WTC11 (cell line): ENCODE measurements at places on chromosomes 2 and 18.
A peak's percentile ranks its signal among the peaks of the same experiment; 100 is the strongest.

DNA sequence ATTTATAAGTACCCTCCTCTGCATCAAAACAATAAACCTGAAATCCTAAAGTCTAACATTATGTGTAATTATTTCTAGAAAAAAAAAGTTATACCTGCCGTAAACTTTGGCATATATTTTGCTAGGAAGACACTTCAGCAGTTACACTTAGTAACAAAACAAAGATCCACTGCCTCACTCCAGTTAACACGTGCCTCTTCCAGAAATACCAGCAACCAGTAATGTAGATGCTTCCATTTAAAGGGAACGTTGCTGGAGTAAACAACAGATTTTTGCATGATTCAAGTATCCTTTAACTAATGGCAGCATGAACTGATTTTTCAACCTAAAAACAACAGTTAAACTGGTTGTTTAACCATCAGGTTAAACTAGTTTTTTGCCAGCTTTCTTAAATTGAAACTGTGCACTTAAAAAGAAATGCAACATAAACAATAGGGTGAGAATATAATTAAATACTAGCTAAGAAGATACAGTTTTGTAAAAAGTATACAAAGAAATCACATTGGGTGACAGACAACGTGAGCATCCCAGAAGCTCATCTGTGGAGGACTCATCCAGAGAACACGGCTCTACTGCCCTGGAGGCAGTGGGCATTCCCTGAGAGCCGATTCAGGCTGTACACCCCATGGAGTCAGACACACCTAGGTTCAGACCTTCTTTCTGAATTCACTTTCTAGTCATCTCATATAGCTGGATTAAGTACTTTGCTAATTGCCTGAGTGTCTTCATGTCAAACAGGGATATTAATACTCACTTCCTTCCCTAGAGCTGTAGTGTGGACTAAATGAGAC is 22.3 kb downstream of the MGAT4A start:
- H3K27me3 ChIP-seq, result no peaks in the 10 kb centered on the region
- H3K27ac ChIP-seq, result no peak overlapping the region
- DNase-seq, result no peak
- H3K4me1 ChIP-seq, result no peaks in the 10 kb centered on the region

GRCh38 chr2:232350804-232351685 is 27.5 kb upstream of the ALPP start:
- H3K27ac ChIP-seq, result no peak overlapping the region
- peaks cover 17% of the 10 kb centered on the region for H3K36me3 ChIP-seq
- H3K27me3 ChIP-seq, result peaks cover 73% of the 10 kb centered on the region

DNA sequence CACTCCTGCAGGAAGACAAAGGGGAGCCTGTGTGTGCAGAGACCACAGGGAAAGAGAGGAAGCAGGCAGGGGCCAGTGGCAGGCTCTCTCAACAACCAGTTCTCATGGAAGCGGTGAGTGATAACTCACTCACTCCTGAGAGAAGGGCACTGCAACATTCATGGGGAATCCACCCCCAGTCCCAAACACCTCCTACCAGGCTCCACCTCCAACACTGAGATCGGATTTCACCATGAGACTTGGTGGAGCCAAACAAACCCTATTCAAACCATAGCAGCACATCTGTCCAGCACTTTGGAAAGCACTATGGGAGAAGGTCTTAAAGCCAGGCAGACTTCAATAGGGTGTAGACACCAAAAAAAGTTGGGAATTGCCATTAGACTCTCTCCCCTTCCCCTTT is 345.7 kb upstream of the SPRED2 start:
- no peak for DNase-seq
- no peak overlapping the region for H3K4me3 ChIP-seq
- H3K27me3 ChIP-seq, result no peaks in the 10 kb centered on the region; the same call in 1 of the 2 replicates
- no peaks in the 10 kb centered on the region for H3K36me3 ChIP-seq
- peaks cover 16% of the 10 kb centered on the region for H3K4me1 ChIP-seq
- H3K27ac ChIP-seq, result no peak overlapping the region

GRCh38 chr2:65436824-65437221 is 4.4 kb upstream of the SPRED2 start:
- peak overlapping the region; percentile 16; the same call in 1 of the 2 replicates for H3K27ac ChIP-seq
- peaks cover 70% of the 10 kb centered on the region for H3K27me3 ChIP-seq
- DNase-seq, result peak; percentile 18
- peaks cover 42% of the 10 kb centered on the region for H3K4me1 ChIP-seq
- no peaks in the 10 kb centered on the region for H3K36me3 ChIP-seq

GRCh38 chr2:158134655-158135054 is 33.0 kb downstream of the UPP2 start:
- no peaks in the 10 kb centered on the region for H3K27me3 ChIP-seq
- H3K4me1 ChIP-seq, result peaks cover 9% of the 10 kb centered on the region
- no peak overlapping the region for H3K4me3 ChIP-seq
- no peak overlapping the region for H3K27ac ChIP-seq
- DNase-seq, result no peak
- H3K36me3 ChIP-seq, result no peaks in the 10 kb centered on the region

DNA sequence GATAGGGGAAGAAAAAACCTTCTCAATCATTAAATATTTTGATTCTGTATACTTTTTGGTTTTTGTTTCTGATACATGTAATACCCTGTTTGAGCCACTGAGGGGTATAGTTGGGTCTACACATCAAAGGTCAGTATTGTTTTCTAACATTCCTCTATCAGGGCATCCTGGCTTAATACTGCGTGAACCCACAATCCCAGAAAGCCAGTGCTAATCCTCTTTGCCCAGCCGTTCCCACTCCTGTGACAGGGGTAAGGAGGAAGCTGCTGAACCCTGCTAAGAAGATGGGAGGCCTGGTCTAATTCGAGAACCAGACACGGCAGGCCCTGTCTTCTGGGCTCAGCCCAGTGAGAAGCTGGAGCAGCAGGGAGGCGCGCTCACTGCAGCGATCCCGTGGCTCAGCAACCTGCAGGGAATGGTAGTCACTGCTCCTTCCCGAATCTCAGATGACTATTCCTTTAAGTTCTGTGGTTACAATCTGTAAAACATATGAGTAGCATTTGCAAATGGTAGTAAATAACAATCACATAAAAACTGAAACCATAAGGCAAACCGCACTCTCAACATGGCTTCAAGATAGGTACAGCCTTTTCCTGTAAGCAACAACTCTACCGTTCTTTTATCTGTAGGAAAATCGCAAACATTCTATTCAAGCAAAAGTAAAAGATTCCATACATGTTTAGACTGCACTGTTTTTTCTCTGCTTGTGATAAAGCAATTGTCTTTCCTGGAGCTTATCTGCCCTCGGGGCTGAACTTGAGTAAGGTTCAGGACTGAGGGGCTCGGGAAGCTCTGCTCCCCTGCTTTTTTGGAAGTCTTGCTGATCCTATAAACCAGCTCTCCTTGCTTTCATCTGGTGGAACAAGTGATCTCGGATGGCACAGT is 87.0 kb downstream of the EPB41L3 start:
- no peaks in the 10 kb centered on the region for H3K36me3 ChIP-seq
- DNase-seq, result peak; percentile 35
- H3K27me3 ChIP-seq, result no peaks in the 10 kb centered on the region

GRCh38 chr2:224561234-224562005 is 23.7 kb downstream of the CUL3 start:
- H3K27me3 ChIP-seq, result no peaks in the 10 kb centered on the region
- no peaks in the 10 kb centered on the region for H3K36me3 ChIP-seq
- H3K4me3 ChIP-seq, result no peak overlapping the region

DNA sequence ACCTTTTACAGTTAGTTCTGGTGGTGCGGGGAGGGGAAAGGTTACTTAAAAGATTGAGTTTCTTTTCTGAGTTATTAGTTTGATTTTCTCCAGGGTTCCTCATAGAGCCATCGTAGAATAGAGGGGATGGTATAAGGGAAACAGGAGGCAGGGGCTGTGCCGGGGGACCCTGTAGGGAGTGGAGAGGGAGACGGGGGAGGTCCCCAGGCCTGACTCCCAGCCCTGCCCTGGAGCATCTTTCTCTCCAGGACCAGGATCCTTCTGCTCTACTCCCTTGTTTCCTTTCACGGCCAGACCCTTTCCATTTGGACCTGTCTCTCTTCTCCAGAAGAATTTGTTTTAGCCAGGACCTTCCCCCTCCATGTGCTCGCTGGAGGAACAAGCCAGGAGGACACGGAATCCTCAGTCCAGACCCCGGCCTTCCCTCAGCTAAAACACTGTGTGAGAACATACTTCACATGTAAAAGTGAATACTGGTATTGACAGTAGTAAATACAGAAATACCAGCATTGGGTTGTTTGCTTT is 35.4 kb downstream of the DGKD start:
- no peaks in the 10 kb centered on the region for H3K27me3 ChIP-seq
- peaks cover 8% of the 10 kb centered on the region for H3K36me3 ChIP-seq
- H3K4me1 ChIP-seq, result peaks cover 21% of the 10 kb centered on the region
- H3K4me3 ChIP-seq, result no peak overlapping the region

GRCh38 chr2:134679745-134680144 is 39.1 kb downstream of the TMEM163 start:
- H3K36me3 ChIP-seq, result no peaks in the 10 kb centered on the region
- no peaks in the 10 kb centered on the region for H3K27me3 ChIP-seq
- no peak for DNase-seq
- H3K4me1 ChIP-seq, result peaks cover 36% of the 10 kb centered on the region
- H3K4me3 ChIP-seq, result no peak overlapping the region
- no peak overlapping the region for H3K27ac ChIP-seq

- no peaks in the 10 kb centered on the region for H3K36me3 ChIP-seq
- H3K27ac ChIP-seq, result no peak overlapping the region
- DNase-seq, result no peak
Measured at GRCh38 chr2:118207889-118208288, 119.6 kb downstream of the INSIG2 start.

- peaks cover 20% of the 10 kb centered on the region for H3K27me3 ChIP-seq
- H3K27ac ChIP-seq, result no peak overlapping the region
- no peaks in the 10 kb centered on the region for H3K36me3 ChIP-seq
- DNase-seq, result no peak
- no peak overlapping the region for H3K4me3 ChIP-seq
Measured at GRCh38 chr18:3103576-3103975, 90.6 kb upstream of the LPIN2 start.

DNA sequence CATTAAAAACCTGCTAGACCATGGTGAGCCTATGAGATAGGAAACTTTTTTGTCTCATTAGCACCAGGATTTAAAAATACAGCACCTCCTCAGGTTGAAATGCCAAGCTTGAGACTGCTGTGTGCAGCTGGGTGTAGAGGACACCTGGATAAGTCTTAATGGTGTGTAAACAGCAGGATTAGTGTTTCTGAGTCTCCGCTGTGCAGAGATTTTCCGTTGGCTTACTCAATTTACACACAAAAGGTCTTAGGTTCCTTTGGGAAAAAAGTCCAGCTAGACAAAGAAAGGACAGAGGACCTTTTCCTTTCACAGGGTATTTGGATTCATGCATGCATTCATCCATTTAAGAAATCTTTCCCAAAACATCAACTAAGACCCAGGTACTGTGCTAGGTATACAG is 168.1 kb downstream of the NRXN1 start:
- H3K36me3 ChIP-seq, result no peaks in the 10 kb centered on the region
- H3K4me1 ChIP-seq, result peaks cover 18% of the 10 kb centered on the region

GRCh38 chr18:62979900-62980299 is 264.6 kb downstream of the PHLPP1 start:
- H3K27me3 ChIP-seq, result no peaks in the 10 kb centered on the region
- DNase-seq, result no peak
- H3K4me3 ChIP-seq, result no peak overlapping the region
- H3K36me3 ChIP-seq, result peaks cover 44% of the 10 kb centered on the region
- no peak overlapping the region for H3K27ac ChIP-seq

- H3K4me1 ChIP-seq, result peaks cover 29% of the 10 kb centered on the region
- no peaks in the 10 kb centered on the region; the same call in 1 of the 2 replicates for H3K27me3 ChIP-seq
- no peak overlapping the region for H3K27ac ChIP-seq
Measured at GRCh38 chr2:33704406-33704855, 105.3 kb upstream of the FAM98A start.

GRCh38 chr2:37718515-37719161 is 47.2 kb upstream of the CDC42EP3 start:
- no peaks in the 10 kb centered on the region; the same call in 1 of the 2 replicates for H3K4me1 ChIP-seq
- no peak overlapping the region for H3K27ac ChIP-seq
- no peak overlapping the region for H3K4me3 ChIP-seq
- DNase-seq, result no peak
- H3K36me3 ChIP-seq, result peaks cover 21% of the 10 kb centered on the region
- peaks cover 4% of the 10 kb centered on the region; the same call in 1 of the 2 replicates for H3K27me3 ChIP-seq

GRCh38 chr2:84424152-84424551 is 34.9 kb downstream of the SUCLG1 start:
- DNase-seq, result no peak
- no peaks in the 10 kb centered on the region for H3K4me1 ChIP-seq
- peaks cover 9% of the 10 kb centered on the region for H3K36me3 ChIP-seq
- H3K27ac ChIP-seq, result no peak overlapping the region
- no peaks in the 10 kb centered on the region for H3K27me3 ChIP-seq
- no peak overlapping the region for H3K4me3 ChIP-seq

DNA sequence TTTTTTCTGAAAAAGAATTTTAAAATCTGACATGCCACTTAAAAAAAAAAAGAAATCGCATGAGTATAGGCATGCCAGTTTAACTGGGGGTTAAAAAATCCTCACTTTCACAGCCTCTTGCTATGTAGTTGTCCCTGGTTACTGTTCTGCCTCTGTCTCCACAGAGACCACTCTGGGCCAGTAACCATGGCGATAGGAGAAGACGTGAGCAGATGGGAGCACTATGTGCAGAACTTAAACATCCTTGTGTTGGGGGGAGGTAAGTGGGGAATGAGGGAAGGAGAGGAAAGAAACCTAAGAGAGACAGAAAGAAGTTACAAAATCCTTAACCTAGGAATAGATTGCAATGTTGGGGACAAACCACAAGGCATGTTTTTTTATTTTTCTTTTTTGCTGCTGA is 75.9 kb upstream of the CYRIA start:
- no peaks in the 10 kb centered on the region for H3K4me1 ChIP-seq
- no peaks in the 10 kb centered on the region for H3K36me3 ChIP-seq
- no peak overlapping the region for H3K4me3 ChIP-seq
- no peaks in the 10 kb centered on the region for H3K27me3 ChIP-seq
- DNase-seq, result no peak

- H3K4me3 ChIP-seq, result peak overlapping the region; percentile 93
- H3K27me3 ChIP-seq, result no peaks in the 10 kb centered on the region
- no peak for DNase-seq
Measured at GRCh38 chr2:208266553-208266893, 468 bp downstream of the PIKFYVE start.

- H3K36me3 ChIP-seq, result no peaks in the 10 kb centered on the region
- no peak overlapping the region for H3K4me3 ChIP-seq
- H3K27ac ChIP-seq, result no peak overlapping the region
- H3K27me3 ChIP-seq, result no peaks in the 10 kb centered on the region
Measured at GRCh38 chr2:100909534-100910081, 89.7 kb downstream of the NPAS2 start.

- H3K4me1 ChIP-seq, result peaks cover 32% of the 10 kb centered on the region
- H3K27me3 ChIP-seq, result no peaks in the 10 kb centered on the region
- peak within 1 kb of the TSS; percentile 99 for H3K4me3 ChIP-seq
- peak within 1 kb of the TSS; percentile 100 for H3K27ac ChIP-seq
- peaks cover 16% of the 10 kb centered on the region for H3K36me3 ChIP-seq
Measured at GRCh38 chr2:134918526-134919340, at the start of gene CCNT2. CCNT2 (plus strand) TSS chr2:134918822; CDS start chr2:134918855, 33 bp downstream.
